ENCODE measurements at places on chromosomes 3 and 15.

GRCh38 chr3:31918179-31919150 lies 62.6 kb downstream of the OSBPL10 start:
- DNase-seq, result no peak

DNA sequence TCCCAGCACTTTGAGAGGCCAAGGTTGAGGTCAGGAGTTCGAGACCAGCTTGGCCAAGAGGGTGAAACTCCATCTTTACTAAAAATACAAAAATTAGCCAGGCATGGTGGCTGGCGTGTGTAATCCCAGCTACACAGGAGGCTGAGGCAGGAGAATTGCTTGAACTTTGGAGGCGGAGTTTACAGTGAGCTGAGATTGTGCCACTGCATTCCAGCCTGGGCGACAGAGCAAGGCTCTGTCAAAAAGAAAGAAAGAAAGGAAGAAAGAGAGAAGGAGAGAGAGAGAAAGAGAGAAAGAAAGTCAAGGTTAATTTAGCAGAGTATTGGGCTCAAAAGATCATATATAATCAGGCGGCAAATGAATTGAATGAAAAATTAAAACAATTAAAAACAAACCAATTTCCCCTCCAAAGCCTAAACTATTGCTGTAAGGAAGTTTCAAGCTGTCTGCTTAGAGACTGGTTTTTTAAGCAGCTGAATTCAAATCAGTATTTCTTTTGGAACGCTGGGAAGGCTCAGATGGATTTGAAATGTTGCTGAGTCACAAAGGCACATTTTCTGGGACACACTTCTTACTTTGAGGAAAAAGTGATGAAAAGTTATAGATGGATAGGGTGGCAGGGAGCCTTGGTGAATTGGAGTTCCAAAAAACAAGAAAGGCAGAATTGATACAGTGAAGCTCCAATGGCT lies 81.3 kb upstream of the BHLHE40 start:
- no peak for DNase-seq

- no peak for DNase-seq
These were observed 243.5 kb upstream of the KBTBD8 start for GRCh38 chr3:66754613-66755012.

DNA sequence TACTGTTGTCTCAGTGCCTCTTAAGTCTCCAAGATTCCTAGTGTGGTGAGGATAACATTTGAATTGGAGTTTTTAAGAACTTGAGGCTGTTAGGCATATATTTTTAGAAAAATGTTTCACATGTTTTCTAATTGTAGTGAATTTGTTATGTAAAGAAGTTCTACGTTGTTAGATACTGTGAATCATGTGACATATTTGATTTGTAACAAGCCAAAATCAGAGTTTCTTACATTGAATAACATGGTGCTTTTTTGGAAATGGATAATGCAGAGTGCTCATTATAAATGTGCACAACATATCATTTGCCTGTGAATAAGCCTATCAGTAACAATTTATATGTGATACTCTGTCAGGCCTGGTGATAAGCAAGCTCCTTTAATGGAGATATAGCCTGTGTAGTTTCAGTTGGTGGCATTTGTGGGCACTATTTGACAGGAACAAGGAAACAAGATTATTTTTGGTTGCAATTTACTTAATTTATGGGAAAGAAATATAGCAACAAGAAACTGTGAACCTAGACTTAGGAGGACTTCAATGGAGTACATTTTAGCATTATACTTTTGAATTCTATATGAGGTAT lies 328.8 kb downstream of the ARPP21 start:
- DNase-seq, result no peak

GRCh38 chr3:56069766-56070165 lies 398.5 kb downstream of the ERC2 start:
- DNase-seq, result no peak

- DNase-seq, result no peak
These were observed 68.5 kb downstream of the MYO1E start for GRCh38 chr15:59304034-59304795.

- DNase-seq, result no peak
These were observed 19.1 kb upstream of the APEH start for GRCh38 chr3:49654955-49655556.

GRCh38 chr15:69893863-69894262 lies 203.9 kb downstream of the TLE3 start:
- DNase-seq, result no peak

- no peak for DNase-seq
These were observed 36.7 kb downstream of the PTPN9 start for GRCh38 chr15:75542386-75542797.

GRCh38 chr3:134197681-134198261 lies 52.9 kb downstream of the RYK start:
- DNase-seq, result no peak

DNA sequence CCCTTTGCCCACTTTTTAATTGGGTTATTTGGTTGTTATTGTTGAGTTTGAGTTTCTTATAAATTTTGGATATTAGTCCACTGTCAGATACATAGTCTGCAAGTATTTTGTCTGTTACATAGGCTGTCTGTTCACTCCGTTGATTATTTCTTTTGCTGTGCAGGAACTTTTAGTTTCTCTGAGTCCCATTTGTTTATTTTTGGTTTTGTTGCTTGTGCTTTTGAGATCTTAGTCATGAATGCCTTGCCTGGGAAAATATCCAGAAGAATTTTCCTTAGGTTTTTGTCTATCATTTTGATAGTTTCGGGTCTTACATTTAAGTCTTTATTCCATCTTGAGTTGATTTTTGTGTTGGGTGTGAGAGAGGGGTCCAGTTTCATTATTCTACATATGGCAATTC lies 254.5 kb downstream of the NLGN1 start:
- DNase-seq, result no peak

- no peak for DNase-seq
These were observed 15.3 kb upstream of the XXYLT1 start for GRCh38 chr3:195286115-195286872.

GRCh38 chr15:65968511-65968910 lies 99.2 kb downstream of the RAB11A start:
- no peak for DNase-seq

DNA sequence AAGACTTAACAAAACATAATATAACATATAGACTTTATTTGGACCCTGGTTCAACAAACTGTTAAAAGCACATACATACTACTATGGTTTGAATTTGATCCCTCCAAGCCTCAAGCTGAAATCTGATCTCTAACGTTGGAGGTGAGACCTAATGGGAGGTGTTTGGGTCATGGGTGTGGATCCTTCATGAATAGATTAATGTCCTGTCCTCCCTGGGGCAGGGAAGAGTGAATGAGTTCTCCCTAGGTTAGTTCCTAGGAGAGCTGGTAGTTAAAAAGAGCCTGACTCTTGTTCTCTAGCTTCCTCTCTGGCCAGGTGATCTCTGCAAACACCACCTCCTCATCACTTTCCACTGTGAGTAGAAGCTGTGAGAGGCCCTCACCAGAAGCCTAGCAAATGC lies 36.4 kb downstream of the CLASP2 start:
- no peak for DNase-seq

GRCh38 chr15:69606144-69606543 lies 153.5 kb downstream of the RPLP1 start:
- no peak for DNase-seq

GRCh38 chr15:41559239-41559782 lies 299 bp downstream of the TYRO3 start:
- DNase-seq, result no peak

DNA sequence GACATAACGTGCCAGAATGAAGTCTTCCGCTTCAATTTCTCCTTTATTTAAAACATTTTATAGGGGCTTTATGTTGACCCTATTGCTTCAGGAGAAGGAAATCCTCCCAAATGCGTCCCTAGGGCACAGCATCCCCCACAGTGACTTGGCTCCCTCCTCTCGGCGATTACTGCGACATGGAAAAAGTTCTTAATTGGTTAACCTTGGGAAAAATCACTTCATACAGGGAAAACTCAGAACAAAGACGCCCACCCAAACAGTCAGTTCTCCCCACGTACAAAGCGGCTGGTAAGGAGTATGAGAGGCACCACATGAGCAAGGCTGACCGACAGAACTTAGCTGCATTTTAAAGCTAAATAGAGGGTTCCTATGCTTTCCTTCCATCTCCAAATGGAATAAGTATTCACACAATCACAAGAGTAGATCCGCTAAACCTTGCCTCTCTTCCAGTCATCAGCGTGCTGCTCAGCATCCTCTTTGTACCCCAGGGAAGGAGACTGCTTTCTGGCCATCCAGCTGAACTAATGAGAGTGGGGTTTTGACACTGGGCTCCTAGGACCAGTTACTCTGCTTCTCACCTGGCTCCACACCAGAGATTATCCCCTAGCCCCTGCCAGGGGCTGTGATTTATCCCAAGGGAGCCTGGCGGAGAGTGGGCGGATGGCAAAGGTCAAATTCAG lies 415.3 kb upstream of the WNT5A start:
- no peak for DNase-seq

GRCh38 chr3:54931182-54931581 lies 3.3 kb upstream of the LRTM1 start:
- DNase-seq, result no peak

DNA sequence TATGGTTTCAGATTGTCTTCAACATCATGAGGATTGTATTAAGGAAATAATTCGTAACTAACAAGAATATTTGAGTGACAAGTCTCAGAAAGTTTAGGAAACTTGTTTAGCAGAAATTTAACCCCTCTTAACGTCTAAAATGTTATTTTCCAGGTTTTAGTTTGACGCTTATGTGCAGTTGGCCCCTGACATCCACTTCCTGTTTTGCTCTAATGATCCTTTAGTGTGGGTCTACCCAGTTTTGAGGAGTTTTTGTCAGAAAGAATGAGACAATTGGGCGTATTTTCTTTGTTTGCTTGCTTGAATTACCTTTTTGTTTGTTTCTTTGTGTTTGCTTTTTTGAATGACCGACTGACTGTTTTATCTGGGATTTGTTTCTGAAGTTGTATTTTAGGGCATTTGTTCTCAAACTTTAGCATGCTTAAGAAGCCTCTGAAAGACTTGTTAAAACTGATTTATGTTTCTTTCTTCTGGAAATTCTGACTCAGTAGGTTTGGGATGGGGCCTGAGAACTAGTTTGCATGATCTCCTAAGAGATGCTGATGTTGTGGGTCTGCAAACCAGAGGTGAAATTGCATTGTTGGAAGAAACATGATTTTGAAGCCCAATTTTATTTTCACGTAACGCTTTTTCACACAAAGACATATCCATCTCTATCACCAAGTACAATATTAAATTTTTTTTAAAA lies 20.6 kb downstream of the RBMS3 start:
- no peak for DNase-seq

GRCh38 chr3:146052791-146053310 lies 108.1 kb downstream of the PLOD2 start:
- no peak for DNase-seq

GRCh38 chr15:40010686-40011085 lies 28.3 kb downstream of the SRP14 start:
- no peak for DNase-seq

DNA sequence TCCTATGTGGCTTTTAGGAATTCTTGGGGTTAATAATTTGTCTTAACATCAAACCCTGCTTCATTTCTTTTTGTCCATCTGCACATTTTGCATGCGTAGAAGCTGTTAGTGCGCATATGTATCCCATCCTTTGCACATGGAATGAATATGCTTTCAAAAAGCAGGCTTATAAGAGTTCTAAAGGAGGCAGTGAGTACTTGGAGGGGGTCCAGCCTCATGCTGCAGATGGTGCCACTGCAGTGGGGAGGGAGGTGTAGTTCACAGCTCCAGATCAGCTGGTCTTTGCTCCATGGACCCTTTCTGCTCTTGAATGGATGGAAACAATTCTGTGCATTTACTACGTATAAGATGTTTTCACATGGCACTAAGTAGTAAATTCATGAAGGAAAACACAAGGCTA lies 20.7 kb upstream of the SSR3 start:
- DNase-seq, result no peak

- DNase-seq, result no peak
These were observed 281.0 kb upstream of the TBL1XR1 start for GRCh38 chr3:177478170-177478867.

- no peak for DNase-seq
These were observed 261.4 kb upstream of the MME start for GRCh38 chr3:154818676-154819255.

GRCh38 chr3:9420850-9421549 lies 23.6 kb downstream of the SETD5 start:
- DNase-seq, result no peak

- no peak for DNase-seq
These were observed 10.0 kb downstream of the TRPM1 start for GRCh38 chr15:31091481-31091880.

DNA sequence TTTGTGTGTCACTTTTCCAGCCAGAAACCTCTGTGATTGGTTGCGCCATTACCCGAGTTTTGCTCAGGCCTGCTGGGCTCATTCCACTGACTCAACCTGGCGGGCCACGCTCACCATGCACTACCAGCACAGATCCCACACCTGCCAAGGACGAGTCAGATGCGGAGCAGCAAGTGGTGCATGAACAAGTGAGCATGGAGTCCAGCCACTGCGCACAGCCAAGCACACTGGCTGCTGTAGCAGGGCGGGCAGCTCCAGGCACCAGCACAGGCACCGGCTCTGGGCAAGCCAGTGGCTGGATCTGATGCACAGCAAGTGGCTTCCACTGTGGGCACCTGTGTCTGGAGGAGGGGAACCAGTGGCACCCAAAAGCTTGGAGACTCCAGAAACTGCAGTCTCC lies 110.4 kb downstream of the CBLB start:
- DNase-seq, result no peak

- no peak for DNase-seq
These were observed 4.7 kb upstream of the DCBLD2 start for GRCh38 chr3:98906230-98906629.

DNA sequence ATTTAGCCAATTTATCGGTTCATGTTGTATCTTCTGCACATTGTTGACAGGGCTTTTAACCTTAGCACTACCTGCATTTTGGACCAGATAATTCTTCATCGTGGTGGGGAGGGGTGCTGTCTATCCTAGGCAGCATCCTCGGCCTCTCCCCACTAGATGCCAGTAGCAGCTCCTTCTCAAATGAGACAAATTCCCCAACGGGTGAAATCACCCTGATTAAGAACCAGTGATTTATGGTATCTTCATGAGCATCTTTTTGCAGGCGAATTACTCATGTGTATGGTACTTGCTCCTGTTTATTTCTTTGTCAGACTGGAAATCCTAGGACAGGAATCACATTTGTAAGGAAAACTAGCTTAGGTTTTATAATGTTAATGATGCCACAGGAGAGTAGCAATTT lies 68.0 kb downstream of the C3orf70 start:
- no peak for DNase-seq

DNA sequence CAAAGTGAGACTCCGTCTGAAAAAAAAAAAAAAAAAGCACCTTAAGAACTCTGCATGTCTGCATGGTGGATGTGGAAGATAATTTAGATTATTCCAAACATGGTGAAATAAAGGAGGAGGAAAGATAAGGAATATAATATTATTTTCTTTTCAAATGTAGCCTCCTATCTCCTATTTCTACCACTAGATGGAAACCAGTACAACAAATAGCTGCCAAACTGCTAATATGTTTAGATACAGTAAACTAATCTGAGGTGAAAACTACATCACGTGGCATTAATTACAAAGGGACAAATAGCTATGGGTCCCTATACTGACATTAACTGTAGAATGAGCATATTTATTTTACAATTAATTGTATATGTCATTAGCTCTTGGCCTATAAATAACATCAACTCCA lies 197.8 kb downstream of the TBC1D5 start:
- no peak for DNase-seq

Data from H9 (cell line).